ENCODE measurements at places on chromosomes 7 and 10.
A peak's percentile ranks its signal among the peaks of the same experiment; 100 is the strongest.

DNA sequence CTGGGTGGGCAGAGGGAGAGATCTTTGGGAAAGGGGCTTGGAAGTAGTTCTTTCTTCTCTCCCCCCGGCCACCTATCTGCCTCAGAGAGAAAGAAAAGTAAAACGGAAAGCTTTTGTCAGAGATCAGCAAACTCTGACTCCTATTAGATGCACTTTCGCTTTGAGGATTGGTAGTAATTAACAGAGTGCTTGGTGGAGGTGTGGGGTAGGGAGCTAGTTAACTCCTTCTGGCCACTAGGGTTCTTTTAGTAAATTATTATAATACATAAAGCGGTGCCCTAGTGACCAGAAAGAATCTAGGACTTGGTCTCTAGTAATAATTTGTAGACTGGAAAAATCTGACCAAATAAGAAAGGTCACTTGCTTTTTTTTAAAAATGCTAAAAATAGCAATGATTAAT lies 54.6 kb downstream of the CPVL start:
- DNase-seq: peak; percentile 60

- no peak for DNase-seq
Measured at GRCh38 chr10:75542906-75543305, 111.5 kb downstream of the LRMDA start.

- DNase-seq: no peak
Measured at GRCh38 chr10:566241-566885, 123.1 kb downstream of the DIP2C start.

GRCh38 chr10:29356931-29357330 lies 68.1 kb downstream of the LYZL1 start:
- no peak for DNase-seq

- DNase-seq: peak; percentile 85
Measured at GRCh38 chr10:102644646-102645387, 538 bp downstream of the TRIM8 start.

- no peak for DNase-seq
Measured at GRCh38 chr10:6114299-6114698, 25.5 kb downstream of the RBM17 start.

GRCh38 chr10:51000164-51000563 lies 74.1 kb upstream of the PRKG1 start:
- DNase-seq: no peak

- no peak for DNase-seq
Measured at GRCh38 chr10:85003083-85003482, 674.7 kb downstream of the CCSER2 start.

- no peak for DNase-seq
Measured at GRCh38 chr7:27032839-27033238, 63.0 kb downstream of the HOXA1 start.

- no peak for DNase-seq
Measured at GRCh38 chr10:118592675-118593330, 2.6 kb downstream of the PRLHR start.

DNA sequence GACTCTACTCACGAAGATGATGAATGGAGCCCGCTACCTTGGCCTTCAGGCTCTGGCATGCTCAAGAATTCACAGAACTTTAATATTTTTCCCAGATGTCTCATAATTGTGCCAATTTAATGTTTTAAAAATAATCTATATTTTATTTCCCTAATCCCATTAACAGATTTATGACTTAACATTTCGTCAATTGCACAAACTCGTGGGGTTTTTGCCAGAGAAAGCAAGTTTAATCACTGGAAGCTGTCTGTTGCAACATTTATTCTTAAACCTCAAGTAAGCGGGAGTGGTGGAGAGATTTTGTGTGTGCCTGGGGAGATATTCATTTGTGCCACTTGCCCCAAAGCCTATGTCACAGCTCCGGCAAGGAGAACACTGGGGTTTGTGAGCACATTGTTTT lies 117.9 kb downstream of the TEX36 start:
- no peak for DNase-seq

DNA sequence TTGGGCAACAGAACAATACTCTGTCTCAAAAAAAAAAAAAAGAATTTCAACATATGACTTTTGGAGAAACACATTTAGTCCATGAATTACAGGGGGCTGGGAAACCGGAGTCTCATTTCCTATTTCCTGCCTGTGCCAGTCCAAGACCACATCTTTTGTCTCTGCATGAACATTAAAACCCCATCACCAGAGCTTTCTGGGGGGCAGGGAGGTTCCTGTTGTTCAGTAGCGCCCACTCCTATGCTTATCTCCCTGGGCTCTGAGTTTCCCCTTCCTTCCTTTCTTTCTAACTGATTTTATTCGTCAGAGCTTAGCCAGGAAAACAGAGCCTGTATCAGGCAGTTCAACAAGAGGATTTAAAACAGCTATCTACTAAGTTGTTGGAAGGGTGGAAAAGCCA lies 119.3 kb downstream of the CALN1 start:
- DNase-seq: no peak

DNA sequence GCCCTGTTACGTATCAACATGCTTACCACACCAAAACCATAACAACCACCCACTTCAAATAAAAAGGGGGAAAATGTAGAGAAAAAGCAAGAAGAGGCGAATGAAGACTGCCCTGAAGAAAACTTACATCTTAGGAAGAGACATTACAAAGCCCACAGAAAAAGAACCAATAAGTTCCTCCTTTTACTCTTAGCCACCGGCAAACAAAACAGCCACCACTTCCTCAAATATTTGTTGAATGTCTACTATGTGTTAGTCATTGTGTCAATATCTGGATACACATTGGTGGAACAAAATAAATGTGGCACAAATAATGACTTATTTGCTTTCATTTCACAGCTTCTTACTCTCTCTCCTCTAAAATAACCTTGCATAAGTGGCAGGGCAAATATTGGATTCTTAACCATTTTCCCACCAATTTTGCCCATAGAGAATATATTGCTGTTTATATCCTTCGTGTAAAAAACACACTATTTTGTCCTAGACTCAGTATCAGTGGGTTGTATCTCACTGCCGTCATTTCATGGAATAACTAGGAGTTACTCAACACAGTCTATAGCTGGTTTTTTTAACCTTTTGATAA lies 106.8 kb downstream of the ANK3 start:
- no peak for DNase-seq

DNA sequence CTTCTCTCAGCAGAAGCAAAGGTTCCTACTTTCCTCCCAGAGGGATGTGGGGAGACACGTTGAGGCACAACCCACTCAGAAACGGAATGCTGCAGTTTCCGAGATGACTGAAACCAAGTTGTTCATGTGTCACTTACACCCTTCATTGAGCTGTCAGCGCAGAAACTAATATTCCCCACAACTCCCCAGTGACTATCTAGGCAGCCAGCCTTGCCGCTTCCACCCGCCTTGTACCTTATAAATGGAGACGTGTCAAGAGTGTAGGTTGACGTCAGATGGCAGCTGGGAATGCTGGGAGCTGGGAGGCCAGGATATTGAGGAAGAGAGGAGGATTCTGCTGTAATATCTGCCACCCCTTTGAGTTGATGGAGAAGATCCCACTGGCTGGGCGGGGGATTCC lies 15.1 kb downstream of the GPR26 start:
- DNase-seq: no peak

DNA sequence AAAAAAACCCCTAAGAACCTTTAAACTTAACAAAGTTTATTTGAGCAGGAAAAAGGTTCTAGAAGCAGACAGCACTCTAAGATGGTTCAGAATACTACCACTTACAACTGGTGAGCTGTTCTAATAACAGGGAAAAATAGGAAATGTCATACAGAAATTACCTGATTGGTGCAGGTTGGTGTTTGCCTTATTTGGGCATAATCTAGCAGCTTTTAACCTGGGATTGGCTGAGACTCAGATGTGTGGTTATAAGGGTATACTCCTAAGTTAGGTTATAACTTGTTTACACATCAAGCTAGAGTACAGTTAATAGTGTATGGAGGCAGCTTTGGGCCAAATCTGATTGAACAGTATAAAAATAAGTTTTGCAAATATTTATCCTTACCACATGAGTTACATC lies 59.8 kb downstream of the MAPK8 start:
- DNase-seq: no peak

GRCh38 chr10:21398563-21399231 lies 126.8 kb downstream of the SKIDA1 start:
- DNase-seq: no peak

GRCh38 chr10:50807851-50808776 lies 68.4 kb downstream of the ASAH2B start:
- DNase-seq: no peak

DNA sequence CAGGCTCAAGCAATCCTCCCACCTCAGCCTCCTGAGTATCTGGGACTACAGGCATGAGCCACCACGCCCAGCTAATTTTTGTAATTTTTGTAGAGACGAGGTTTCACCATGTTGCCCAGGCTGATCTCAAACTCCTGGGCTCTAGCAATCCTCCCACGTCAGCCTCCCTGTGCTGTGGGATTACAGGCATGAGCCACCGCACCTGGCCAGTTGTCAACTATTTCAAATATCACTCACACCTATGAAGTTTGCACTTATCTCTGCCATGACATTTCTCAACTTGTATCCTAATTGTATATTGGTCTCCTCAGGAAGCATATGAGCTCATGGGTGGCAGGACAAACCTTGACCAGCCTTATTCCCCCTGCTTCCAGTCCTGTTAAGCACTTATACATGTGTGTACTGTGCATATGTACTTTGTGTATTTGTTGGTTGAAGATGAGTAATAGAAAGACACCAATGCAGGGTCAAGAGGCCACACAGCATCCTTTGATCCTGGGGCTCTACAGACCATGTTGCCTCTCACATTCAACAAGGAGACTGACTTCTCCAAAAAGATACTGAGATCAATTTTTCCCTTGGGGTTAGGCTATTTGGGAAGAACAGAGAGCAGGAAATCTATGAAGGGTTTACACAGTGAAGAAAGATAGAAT lies 82.2 kb downstream of the SLC16A9 start:
- no peak for DNase-seq

- DNase-seq: no peak
Measured at GRCh38 chr10:52266858-52267257, 47.2 kb upstream of the DKK1 start.

- DNase-seq: no peak
Measured at GRCh38 chr10:26624006-26624405, 73.5 kb upstream of the PDSS1 start.

DNA sequence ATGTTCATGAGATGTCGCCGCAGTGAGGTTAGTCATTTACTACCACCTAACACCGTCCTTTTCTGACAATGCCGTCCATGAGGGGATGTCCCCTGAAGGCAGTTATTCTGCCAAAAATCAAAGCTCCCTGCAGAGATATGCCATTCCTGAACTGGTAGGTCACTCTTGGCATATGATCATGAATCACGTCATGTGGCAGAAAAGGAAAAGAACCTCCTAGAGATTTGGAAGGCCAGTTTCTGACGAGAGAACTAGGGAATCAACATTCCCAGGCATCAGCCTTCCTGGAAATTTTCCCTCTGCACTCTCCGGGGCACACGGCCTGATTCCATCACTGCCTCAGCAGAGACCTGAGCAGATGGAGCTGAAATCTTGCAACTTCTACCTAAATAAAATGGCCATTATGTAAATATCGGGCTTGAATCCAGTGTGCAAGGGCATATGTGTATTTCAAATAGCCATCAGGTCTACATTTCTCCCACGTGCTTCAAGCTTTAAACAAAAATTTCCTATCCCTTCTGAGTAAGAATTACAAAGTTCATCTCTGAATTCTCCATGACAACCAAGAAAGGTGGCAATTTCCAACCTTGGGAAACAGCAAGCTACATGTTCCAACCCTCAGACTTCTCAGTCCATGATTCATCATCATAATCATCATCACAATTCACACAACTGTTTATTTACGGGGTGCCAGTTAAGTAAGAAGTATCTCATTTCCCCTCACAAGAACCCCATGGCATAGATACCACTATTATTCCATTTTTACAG lies 46.5 kb downstream of the AMPH start:
- no peak for DNase-seq

- DNase-seq: no peak
Measured at GRCh38 chr7:483656-484355, 35.8 kb downstream of the PDGFA start.

DNA sequence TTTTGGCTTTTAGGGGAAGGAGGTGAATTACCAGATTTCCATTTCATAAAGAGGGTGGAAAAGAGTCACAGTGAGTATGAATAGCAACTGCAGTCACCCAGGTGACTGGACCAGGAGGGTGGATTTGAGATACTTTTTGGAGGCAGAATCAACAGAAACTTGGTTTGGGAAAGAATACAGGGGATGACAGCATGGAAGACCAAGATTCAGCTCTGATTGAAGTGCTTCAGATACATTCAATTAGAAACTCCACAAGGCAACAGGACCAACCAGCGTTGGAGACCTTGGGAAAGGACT lies 83.0 kb downstream of the SGMS1 start:
- no peak for DNase-seq

DNA sequence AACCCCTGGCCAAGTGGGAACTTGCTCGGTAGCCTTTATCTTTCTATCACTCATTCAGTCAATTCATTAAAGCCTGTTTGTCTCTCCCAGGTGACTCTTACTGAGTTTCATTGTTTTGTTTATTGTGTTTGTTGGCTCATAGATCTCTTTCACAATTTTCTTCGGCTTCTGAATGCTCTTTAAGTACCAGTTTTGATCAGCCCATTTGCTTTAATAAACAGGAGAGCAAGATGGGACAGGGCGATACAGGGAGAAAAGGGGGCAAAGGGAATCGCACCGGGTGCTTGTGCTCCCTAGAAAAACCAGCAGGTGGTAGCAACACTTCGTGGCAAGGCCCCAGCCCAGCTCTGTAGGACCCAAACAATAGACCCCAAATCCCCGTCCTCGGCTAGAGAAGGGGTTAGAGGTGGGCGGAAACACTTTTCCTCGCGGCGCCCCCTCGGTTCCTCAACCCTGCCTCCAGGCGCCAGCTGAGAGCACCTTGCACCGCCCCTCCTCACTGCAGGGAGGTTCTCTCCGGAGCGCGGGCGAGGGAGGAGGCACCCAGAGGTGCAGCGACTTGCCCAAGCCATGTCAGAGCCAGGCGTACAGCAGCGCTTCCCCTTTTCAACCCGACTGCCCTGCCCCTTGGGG lies 1.0 kb upstream of the EPHB6 start:
- peak; percentile 67 for DNase-seq

- DNase-seq: no peak
Measured at GRCh38 chr7:157016352-157017041, 6.0 kb upstream of the MNX1 start.

DNA sequence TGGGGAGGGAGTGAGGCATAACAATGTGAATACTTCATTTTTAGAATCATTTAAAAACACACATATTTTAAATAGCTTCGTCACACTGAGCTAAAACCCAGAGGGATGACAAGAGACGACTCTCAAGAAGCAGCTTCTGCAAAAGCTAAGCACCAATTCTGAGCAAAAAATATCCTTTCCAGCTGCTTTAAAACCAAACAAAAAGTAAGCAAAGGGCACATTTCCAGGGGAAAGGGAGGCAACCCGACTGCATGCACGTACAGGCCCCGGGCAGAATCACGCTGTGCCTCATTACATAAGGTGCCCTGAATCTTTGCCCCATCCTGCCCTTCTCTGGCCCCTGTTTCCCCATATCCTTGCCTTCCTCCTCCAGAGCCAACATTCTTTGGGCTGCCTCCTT lies 78.4 kb downstream of the DGKI start:
- no peak for DNase-seq

DNA sequence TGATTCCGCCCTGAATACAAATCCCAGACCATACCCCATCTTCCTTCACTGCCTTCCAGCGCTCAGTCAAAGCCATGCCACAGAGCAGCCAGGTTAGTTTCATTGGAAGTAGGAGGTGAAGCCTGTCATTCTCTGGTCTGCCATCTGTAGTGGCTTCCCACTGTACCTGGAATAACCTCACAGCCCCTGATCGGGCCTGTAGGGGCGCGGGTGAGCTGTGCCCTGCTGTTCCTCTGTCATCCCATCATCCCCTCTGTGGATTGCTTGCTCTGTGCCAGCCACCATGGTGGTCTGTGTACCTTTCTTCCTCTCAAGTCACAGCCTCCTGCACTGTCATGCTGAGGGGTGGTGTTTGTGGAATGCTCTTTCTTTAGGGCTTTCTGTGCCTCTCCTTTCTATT lies 155.1 kb downstream of the ZNF22 start:
- no peak for DNase-seq

Measured in CD4-positive, alpha-beta T cell treated with Interleukin-17A for 1 hour (primary cell).